CMK (cell line): ENCODE measurements at places on chromosomes 13 and 19.

DNA sequence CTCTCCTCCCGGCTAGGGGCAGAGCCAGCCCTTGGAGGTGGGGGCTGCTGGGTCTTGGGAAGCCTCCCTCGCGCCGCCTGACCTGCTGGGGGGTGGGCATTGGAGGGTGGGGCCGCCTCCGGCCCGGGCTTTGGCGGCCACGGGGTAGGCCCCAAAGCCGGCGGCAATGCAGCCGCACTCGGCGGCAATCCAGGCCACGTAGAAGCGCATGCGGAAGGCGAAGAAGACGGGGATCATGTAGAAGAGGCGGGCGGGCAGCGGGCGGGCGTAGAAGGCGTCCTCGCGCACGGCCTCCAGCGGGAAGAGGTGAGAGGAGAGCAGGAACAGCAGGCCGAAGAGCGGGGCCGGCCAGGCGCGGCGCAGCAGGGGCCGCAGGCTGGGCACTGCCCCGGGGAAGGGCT is 7.7 kb upstream of the TMC4 start:
- DNase-seq, result no peak

GRCh38 chr13:27665333-27665732 is 43.6 kb downstream of the POLR1D start:
- DNase-seq, result no peak

- no peak for DNase-seq
Observed at GRCh38 chr19:44745887-44746600, 2.5 kb upstream of the BCL3 start.

DNA sequence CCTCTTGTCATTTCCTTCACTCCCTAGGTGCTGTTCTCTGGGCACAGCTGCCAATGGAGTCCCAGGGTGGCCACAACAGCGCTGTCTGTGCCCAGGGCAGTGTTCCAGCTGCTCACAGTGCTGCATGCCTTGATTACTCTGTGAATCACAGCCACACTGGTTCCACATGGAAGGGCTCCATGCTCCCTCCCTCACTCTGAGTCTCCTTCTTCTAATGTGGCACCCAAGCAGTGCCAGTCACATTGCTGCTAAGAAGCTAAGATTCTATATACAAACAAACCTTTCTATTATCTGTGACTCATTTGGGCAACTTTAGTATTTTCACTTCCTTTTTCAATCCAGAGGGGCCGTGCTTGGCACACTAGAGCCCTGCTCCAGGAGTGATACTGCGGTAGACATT is 248.7 kb downstream of the TDRD3 start:
- DNase-seq, result no peak

DNA sequence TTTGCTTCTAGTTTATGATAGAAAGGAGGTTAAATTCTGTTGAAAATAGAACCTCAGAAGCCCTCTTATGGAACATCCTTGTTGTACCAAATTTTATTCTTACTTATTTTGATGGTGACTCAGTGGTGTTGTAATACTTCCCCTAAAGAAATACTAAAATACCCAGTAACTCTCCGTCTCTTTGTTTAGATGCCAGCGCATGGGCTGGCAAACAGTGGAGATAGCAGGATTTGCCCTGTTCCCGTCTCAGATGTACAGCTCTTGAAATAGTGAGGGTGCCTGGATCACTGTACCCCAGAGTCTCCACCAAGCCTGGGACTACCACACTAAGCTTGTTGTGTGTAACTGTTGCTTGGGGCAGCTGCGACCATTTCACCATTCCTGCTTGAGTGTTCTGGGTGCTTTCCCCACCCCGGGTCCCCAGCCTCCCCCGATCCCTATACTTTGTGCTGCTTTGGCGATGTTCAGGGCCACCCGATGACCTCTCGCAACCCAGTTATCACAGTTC is 67.0 kb upstream of the TEX29 start:
- no peak for DNase-seq

DNA sequence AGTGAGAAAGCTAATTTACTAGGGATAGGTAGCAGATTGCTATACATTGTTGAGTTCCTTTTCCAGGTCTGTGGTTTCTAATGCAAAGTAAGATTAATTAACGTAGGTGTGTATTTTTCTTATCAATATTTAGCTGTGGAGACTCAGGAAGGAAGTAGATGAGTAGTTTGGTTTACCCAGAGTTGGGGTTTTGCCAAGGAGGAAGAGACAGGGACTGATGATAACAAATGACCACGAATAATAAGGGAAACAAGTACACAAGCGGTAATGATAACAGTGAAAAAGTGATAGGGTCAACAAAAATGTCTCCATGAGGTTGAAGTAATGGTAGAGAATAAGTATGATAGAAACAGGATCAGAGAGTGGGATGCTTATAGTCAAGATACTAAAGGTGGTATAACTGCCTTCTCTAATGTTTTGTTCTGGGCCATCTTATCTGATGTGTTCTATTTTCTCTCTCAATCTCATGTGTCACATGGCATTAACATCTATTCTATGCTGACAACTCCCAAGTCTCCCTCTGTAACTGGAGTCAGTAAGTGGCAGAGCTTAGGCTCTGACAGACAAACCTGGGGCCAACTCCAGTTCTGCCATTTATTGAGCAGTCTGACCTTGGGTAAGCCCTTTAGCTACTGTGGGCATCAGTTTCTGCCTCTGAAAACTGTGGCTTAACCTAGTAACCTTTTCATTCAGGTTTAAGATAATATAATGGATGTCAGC is 8.8 kb downstream of the OBI1 start:
- DNase-seq, result peak; percentile 96

DNA sequence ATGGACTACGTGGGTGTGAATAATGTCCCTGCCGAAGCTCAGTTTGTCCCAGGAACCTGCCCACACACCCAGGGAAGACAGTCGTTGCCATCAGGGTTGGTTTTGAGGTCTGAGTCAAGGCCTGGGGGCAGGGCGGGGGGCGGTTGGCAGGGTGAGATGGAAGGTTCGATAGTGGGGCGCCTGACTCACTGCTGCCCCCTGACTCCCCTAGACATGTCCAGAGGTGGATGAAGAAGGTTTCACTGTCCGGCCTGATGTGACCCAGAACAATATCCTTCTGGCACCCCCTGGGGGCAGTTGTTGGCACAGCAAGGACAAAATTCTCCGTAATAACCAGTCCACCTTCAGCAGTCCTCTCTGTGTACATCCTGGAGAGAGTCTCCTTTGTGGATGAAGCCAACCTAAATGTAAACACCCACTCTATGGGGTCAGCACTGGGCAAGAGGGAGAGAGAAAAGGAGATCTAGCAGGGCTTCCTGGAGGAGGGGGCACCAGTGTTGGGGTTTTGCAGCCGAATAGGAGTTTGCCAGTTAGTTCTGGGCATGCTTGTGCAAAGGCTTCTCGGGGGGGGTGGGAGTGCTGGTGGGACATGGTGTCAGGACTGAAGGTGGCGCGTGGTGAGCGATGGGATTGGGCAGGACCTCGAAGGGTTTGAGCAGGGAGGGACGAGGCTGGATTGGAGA is 19.6 kb upstream of the B3GNT3 start:
- DNase-seq, result peak; percentile 67

DNA sequence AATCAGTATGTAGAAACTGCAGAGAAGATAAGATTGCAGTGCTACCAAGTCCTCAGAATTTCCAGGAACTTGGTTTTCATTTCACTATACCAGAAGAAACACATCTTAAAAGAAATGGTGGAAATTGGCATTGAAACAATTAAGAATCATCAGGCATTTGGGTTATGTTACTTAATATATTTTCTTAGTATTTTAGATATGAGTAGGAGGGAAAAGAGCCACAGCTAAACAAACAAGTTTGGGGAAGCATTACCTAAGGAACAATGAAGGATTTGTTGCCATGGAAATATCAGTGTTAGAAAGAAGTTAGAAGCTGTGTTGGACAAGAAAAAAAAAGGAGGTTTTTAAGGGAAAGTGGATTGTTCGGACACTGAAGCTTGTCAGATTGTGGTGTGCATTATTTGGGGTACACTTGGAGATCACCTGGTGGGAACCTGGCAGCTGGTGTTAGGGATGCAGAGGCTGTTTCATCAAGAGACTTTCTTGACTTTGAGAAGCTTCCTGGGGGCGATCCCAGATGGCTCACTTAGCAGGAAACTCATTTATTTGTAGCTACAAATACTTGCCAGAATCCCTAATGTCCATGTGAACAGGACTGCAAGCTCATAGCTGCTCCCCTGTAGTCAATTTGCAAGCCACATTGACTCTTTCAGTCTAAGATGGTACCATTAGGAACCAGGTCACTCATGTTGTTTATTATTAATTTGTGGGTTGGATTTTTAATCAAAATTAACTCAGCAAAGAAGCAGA is 246.7 kb downstream of the RFC3 start:
- DNase-seq, result no peak

GRCh38 chr19:55667958-55668357 is 7.1 kb upstream of the EPN1 start:
- no peak for DNase-seq
